AG09309 (cell line): ENCODE measurements at places on chromosomes 12 and 14.
A peak's percentile ranks its signal among the peaks of the same experiment; 100 is the strongest.

GRCh38 chr14:61932974-61933373, 170.8 kb downstream of the SNAPC1 start:
- DNase-seq, result no peak

- DNase-seq, result no peak
These were observed 31.5 kb downstream of the FBXL14 start for GRCh38 chr12:1562813-1563407.

DNA sequence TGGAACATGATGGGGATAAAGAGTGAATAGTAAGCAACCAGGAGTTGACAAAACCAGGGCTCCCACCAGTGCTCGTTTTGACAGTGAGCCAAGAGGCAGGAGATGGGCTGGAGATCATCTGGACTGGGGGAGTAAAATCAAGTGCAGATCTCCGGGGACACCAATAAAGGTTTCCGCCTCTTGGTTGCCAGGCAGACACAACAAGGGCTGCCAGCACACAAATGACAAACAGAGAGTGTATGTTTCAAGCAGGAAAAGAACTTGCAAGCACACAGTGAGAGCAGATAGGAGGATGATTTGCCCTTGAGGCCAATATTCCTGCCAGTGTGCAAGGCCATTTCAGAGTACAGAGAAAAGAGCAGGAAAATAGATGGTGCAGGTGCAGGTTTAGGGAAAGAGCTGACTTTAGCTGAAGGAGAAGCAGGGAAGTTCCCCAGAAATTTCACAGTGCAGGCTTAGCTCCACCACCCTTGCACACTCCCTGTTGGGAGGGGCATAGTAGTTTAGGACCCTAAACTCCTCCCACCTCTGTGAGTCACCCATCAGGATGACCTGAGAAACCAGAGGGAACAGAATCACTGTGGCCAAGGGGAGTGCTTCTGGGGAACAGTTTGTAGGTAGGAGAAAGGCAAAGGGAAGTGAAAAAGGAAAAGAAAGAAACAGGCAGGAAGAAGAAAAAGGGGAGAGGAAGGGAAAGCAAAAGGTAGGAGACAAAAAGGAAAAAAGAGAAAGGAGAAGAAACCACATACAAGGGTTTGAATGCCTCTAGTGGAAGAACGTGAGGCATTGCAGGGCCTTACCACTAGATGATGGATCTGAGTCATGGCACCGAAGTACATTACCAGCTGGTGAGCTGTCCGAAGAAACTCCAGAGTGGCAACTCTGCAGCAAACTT, 404.4 kb downstream of the SLC6A15 start:
- DNase-seq, result peak; percentile 70

GRCh38 chr12:31967539-31967938, 8.3 kb downstream of the RESF1 start:
- no peak for DNase-seq

GRCh38 chr14:72744416-72745120, 149.3 kb downstream of the DPF3 start:
- no peak for DNase-seq

GRCh38 chr12:108803428-108804105, 53.8 kb downstream of the SSH1 start:
- peak; percentile 88 for DNase-seq

- DNase-seq, result no peak
These were observed 129.9 kb upstream of the GRIN2B start for GRCh38 chr12:14111230-14111865.

- peak; percentile 7 for DNase-seq
These were observed 43.0 kb upstream of the TSPAN9 start for GRCh38 chr12:3034067-3034750.

GRCh38 chr14:70886421-70887206, 20.6 kb upstream of the PCNX1 start:
- DNase-seq, result no peak

GRCh38 chr12:6828781-6829535, 751 bp downstream of the P3H3 start:
- DNase-seq, result no peak

GRCh38 chr12:20445687-20446086, 77.3 kb downstream of the PDE3A start:
- no peak for DNase-seq
